Activated T-cell treated with anti-CD3 and anti-CD28 coated beads, Interleukin-2, amount 50 U/mL, for 72 hours (primary cell): ENCODE measurements at places on chromosomes 7 and 10.

GRCh38 chr10:51638737-51639136, 60.7 kb downstream of the CSTF2T start:
- DNase-seq: no peak

GRCh38 chr7:97014145-97014750, 8.9 kb downstream of the DLX6 start:
- DNase-seq: no peak

DNA sequence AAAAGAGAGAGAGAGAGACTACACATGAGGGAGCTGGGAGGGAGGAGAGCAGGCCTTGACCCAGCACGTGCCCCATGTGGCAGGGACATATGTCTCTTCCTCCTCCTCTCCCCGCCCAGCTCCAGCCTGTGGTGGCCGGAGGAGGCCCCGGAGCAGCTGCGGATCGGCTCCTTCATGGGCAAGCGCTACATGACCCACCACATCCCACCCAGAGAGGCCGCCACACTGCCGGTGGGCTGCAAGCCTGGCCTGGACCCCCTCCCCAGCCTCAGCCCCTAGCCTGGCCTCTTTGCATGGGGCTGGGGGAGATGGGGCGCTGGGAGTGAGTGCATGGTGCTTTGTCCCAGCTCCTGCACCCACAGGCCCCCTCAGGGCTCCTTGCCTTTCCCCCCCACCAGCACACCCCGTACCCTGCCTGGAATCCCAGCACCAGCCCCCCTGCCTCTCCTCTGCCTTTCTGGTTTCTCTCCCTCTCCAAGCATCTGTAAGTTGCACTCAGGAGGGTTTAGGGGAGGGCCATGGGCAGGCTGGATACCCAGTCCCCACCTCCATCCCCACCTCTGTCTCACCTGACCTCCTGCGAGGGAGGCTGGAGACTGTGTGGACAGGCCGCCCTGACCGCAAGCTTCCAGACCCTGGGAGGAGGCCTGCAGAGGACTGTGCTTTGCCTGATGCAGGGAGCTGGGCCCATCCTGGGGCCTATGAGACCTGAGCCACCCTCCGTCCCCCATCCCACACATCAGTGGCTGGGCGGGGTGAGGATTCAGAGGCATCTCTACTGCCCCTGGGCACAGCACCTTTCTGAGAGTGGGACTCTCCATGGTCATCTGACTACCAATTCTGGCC, 4.8 kb downstream of the UPK3B start:
- no peak for DNase-seq

DNA sequence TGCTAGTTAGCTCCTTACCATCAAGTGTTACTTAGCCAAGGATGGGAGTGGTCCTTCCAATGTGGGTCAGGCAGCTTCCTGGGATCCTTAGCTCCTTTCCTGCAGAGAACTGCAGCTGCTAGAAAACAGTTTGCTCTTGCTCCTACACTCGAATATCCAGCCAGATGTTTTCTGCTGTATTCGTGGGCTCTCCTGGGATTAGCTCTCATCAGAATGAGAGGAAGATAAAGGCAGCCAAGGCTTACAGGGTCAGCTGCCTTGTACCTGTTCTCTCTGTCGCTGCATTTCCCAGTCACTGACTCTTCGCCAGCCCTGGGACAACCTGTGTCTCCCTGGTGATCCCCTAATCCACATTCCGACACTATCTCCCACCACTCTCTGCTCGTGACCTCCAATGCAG, 29.0 kb downstream of the NEUROD6 start:
- DNase-seq: no peak
